ENCODE measurements at places on chromosomes 4 and X.

GRCh38 chrX:75522565-75523431, at the start of gene ZDHHC15:
Gene ZDHHC15, minus strand, starts transcription at chrX:75523037. Its CDS starts 13 bp downstream, at chrX:75523024.
- DNase-seq = no peak

DNA sequence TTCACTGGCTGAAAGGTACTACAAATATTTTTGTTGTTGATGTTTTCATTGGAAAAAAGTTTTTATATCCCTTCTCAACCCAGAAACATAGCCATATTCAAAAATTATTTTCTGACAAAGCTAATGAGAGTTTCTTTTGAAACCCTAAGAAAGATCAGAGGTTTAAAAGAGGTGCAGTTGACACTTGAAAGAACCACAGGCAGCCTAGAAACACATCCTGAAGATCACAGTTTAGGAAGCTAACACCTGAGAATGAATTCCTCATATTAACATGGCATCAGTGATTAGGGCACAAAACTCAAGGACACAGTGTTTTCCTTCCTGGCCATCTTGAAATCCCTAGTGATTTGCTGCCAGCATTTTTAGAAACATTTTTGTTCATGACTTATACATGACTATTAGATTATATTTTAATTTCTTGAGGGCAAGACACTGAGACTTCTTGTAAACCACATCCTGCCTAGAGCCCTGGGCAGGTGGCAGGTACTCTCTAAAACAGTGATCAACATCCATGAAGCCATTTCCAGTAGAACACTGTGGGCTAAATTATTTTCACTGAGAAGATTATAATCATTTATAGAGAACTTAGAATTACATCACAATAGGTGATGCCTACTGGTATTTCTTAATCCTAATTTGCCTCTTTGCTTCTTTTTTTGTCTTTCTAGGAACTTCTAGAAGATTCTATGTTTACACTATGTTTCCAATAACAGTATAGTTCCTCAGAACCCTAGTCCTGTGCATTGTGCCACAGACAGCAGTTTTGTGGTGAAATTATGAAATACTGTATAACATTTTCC, 80.0 kb downstream of the ARSJ start:
- no peak for DNase-seq

DNA sequence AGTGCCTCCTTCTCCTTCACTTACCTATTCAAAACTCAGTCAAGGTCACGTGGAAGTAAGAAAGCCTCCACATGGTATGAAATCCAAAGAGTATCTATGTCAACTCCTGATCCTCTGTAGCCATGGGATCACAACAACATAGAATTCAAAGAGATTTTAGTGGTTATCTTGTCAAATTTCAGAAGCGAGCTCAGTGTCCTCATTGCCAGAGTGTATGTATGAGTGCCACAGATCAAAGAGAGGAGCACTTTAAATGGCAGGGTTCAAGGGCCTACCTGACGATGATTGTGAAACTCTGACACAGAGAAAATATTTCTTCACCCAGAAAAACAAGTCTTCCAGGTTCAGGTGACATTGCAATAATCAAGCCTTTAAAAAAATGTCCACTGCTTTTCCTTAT, 1.2 kb upstream of the ACE2 start:
- no peak for DNase-seq

GRCh38 chr4:111399623-111400022, 745.6 kb upstream of the FAM241A start:
- DNase-seq = no peak

All from CMK (cell line).